Psoas muscle (tissue), 8 donors: ENCODE measurements at places on chromosomes 4 and X.

GRCh38 chr4:180827232-180828009 lies 1415.8 kb upstream of the TENM3 start:
- no peak for DNase-seq

GRCh38 chrX:100643212-100643611 lies 787 bp upstream of the SRPX2 start:
- DNase-seq: no peak

DNA sequence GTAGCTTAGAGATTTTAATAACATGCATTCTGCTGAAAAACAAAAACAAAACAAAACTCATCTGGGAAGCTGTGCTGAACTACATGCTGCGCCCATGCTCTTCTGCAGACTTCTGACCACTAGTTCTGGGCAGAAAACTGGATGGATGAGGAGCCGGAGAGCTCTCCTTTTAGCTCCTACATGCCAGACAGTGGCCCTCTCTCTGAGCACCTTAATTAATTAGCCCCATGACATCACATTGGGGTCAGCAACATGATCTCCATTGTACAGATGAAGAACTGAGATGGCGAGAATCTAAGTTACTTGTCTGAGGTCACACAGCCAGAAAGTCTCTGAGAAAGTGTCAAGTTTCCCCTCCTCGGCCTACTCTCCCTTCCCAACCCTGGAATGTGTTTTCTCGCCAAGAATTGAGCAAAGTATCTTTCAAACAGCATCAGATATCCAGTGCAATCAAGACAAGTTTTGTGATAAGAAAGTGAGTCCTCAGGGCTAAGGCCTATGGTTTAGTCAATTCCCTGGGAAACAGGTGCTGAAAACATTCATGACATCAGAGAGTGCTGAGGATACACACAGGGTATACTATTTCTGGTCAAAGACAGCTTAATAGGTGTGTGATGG lies 21.6 kb downstream of the SCD5 start:
- no peak for DNase-seq

GRCh38 chrX:131801911-131802310 lies 221.2 kb upstream of the STK26 start:
- DNase-seq: no peak

- no peak for DNase-seq
These were observed 2.4 kb downstream of the CXXC4 start for GRCh38 chr4:104492183-104492771.

DNA sequence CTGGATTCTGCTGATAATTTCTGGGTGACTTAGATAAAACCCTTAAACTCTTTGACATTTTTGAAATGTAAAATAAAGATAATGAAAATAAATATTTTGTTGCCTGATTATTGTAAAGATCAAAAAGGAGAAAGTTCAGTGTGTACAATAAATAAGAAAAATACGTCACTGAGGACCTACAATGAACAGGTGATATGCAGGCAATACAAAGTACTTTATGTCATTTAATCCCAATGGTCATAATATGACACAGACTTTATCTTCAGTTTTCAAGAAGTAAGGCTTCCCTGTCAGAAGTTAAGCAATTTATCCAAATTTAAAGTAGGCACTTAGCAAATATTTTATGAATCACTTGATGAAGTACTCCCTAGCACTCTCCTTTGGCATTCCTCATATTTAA lies 532.8 kb downstream of the GBA3 start:
- DNase-seq: no peak

DNA sequence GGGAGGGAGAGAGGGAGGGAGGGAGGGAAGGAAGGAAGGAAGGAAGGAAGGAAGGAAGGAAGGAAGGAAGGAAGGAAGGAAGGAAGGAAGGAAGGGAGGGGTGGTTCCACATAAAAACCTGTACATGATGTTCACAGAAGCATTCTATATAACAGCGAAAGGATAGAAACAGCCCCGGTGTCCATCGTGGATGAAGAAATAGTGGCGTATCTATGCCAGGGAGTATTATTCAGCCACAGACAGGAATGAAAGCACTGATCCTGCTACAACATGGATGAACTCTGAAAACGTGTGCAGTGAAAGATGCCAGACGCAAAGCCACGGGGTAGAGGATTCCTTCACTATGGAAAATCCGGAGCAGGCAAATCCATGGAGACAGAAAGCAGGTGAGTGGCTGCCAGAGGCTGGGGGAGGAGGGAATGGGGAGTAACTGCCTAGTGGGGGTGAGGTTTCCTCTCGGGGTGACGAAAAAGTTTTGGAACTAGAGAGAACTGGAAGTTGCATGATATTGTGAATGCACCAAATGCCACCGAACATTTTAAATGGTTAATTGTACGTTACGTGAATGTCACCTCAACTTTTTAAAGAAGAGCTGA lies 92.2 kb downstream of the ABLIM2 start:
- no peak for DNase-seq

DNA sequence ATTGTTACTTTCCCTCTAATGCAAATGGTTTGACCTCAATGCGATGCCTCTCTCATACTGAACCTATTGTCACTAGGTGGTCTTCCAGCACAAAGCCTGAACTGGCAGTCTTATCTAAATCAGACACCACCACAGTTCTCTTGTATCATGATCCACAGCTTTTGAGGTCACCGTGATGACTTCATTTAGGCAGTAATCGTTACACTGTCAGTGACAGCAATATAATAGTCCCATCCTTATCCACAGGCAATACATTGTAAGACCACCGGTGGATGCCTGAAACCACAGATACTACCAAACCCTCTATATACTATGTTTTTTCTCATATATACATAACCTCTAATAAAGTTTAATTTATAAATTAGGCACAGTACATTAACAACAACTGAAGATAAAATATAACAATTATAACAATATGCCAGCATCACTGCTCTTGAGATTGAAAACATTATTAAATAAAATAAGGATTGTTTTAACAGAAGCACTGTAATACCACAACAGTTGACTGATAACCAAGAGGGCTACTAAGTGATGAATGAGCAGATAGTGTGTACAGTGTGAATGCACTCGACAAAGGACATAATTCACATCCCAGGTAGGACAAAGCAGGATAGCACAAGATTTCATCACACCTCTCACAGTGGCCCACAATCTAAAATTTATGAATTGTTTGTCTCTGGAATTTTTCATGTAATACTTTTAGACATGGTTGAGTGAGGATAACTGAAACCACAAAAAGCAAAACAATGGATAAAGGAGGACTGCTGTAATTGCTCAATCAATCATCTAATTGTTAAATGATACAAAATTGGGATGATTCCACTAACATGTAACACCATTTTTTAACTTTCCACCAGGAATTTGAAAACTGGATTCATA lies 419.4 kb downstream of the CENPC start:
- DNase-seq: no peak

DNA sequence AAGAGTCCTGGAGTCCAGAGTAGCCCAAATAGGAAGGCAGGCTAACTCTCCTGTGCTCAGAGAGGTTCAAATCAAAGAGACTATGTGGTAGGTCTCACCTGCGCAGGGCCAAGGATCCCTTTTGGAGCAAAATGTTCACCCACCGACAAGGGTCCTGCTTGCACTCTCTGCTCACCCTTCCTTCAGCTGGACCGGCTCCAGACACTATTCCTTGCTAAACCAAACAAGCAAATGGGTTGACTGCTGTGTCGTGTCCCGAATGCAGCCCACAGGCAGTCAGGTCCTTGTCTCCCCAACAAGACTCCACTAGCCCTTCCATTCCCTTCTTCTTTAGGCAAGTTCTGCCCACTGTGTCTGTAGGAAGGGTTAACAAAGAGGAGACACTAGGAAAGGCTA lies 760 bp downstream of the TRMT2B start:
- DNase-seq: no peak

GRCh38 chrX:21479695-21480270 lies 105.6 kb downstream of the CNKSR2 start:
- DNase-seq: no peak

- DNase-seq: no peak
These were observed 4.6 kb upstream of the RS1 start for GRCh38 chrX:18676470-18676869.

- no peak for DNase-seq
These were observed 61.4 kb downstream of the IGFBP7 start for GRCh38 chr4:57048590-57049304.
